ENCODE measurements at places on chromosomes 12 and 14.

- DNase-seq = no peak
These were observed 47.7 kb upstream of the ATP2A2 start for GRCh38 chr12:110233212-110233903.

DNA sequence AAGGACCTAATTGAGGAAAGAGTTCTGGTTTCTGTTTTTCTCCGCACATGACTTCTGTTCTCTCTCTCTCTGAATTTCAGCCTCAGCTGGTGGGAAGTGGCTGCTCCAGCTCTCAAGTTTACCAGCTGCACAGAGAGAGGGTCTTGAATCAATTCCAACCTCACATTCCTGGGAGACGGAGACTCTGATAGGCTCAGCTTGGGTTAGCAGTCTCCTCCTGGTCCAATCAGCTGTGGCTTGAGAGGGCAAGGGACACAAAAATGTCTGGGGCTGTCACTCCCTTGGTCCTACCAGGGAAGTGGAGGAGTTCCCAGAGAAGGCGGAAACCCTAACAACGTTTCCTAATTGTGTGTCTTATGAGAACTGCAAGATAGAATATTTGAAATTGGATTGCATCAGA lies 7.0 kb downstream of the CCDC63 start:
- DNase-seq = no peak

DNA sequence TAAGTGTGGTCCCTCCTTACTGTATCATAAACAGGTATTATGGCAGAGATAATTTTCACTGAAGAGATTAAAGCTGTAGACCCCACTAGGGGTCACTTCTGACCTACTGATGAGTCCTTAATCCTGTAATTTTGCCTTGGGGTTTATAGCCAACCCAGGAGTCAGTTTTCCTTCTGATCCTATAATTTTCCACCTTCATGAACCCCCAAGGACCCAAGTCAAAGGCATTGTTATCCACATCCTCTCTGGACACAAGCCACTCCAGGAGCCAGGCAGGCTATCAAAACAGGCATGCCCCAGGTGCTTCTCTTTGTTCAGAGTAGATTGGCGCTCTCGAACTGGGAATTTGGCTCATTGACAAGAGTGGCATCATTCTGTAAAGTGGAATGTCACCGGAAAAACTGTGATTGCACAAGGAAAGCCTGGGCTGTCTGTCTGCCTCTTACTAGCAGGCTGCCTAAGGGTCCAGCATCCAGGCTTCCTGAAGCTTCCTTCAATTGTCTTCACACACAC lies 1523.2 kb upstream of the FLRT2 start:
- DNase-seq = no peak

DNA sequence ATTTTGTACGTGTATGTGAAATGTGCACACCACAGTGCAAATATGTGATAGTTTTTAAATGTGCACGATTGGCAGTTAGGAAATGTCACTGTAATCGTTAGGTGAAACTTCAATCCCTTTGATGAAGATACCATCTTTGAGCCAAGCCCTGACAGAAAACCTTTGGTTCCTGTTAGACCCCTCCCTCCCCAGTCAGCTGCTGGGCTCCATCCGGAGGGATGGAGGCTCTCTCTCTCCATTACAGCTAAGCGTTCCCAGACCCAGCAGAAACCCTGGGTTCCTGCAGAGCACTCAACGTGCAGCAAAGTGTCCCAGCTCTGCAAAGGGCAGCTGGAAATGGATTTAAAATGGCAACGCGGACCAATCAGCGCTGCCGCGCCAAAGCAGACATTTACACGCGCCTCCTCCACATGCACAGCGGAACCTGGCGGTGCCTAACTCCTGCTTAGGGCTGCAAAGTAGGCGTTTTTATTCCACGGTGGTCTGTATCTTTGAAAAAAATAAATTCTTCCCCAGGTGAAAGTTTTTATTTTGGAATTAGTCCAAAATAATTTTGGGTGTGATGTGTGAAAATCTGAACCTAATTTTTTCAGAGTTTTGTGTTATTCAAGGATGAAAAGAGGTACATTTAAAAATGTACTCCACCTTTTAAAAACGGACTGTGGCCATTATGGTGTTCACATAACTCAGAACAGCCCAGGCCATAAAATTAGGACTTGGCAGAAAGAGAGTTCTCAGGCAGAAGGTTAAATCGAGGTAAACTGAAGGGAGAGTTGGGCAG lies 1.4 kb upstream of the HMGA2 start:
- no peak for DNase-seq

GRCh38 chr12:9388379-9388778 lies 180.2 kb upstream of the PZP start:
- no peak for DNase-seq

DNA sequence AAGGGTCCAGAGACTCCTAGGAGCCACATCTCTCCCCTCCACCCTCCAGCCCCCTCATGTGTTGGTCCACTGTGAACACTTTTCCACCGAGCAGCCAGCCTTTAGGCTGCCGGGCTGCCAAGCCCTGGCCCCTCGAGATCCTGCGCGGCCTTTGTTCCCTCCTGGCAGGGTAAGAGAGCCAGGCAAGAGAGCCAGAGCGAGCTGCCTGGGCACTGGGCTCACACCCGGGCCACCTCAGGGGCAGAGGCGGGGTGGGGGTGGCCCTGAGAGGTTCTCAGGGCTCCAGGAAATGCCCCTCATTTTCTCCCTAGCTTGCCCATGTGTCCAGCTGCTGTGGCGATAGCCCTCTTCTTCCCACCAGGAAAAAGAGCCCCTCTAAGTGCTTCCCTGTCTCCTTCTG lies 44.8 kb downstream of the LTBP2 start:
- no peak for DNase-seq

- no peak for DNase-seq
These were observed 624.4 kb downstream of the KCNH5 start for GRCh38 chr14:62420847-62421246.

GRCh38 chr12:41302979-41303403 lies 114.9 kb downstream of the PDZRN4 start:
- no peak for DNase-seq

GRCh38 chr12:43336962-43337555 lies 214.9 kb downstream of the ADAMTS20 start:
- DNase-seq = peak; percentile 30

DNA sequence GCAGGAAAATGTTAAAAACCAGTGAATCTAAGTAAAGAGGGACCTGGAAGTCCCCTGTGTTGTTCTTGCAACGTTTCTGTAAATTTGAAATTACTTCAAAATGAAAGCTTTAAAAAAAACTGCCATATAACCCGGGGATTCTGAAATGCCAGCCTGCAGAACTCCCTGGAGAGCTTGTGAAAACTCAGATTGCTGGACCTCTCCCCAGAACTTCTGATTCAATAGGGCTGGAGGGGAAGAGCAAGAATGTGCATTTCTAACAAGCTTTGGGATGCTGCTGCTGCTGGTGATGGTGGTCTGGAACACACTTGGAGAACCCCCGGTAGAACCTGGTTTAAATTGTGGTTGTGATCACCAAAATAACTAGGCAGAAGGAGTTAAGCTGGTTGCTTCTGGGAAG lies 300.0 kb upstream of the NOS1 start:
- DNase-seq = no peak

- DNase-seq = peak; percentile 68
These were observed 47.9 kb downstream of the GALC start for GRCh38 chr14:87944987-87945604.

DNA sequence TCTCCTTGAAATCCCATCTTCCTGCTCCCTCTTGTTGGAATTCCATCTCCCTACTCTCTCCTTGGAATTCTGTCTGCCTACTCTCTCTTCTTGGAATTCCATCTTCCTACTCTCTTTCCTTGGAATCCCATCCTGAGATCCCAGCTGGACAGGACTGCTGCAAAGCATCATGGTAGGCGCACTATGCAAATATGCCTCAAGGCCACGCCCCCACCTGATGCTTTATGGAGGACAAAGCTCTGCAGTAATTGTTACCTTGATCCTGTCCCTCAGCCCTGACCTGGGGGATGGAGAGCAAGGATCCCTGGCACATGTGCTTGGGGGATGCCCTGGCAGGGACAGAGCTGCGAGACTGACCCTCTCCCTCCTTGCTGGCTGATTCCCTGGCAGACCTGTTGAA lies 185.6 kb downstream of the TBX5 start:
- no peak for DNase-seq

- DNase-seq = no peak
These were observed 39.6 kb downstream of the WIF1 start for GRCh38 chr12:65081496-65081895.

GRCh38 chr14:39451811-39452210 lies 19.6 kb upstream of the FBXO33 start:
- no peak for DNase-seq

GRCh38 chr14:51507906-51508511 lies 143.7 kb upstream of the FRMD6 start:
- no peak for DNase-seq

- DNase-seq = no peak
These were observed 26.0 kb upstream of the ATP2A2 start for GRCh38 chr12:110254971-110255540.

- DNase-seq = no peak
These were observed 6.6 kb downstream of the COA8 start for GRCh38 chr14:103569408-103569807.

- no peak for DNase-seq
These were observed 61.0 kb downstream of the PPM1A start for GRCh38 chr14:60309867-60310552.

DNA sequence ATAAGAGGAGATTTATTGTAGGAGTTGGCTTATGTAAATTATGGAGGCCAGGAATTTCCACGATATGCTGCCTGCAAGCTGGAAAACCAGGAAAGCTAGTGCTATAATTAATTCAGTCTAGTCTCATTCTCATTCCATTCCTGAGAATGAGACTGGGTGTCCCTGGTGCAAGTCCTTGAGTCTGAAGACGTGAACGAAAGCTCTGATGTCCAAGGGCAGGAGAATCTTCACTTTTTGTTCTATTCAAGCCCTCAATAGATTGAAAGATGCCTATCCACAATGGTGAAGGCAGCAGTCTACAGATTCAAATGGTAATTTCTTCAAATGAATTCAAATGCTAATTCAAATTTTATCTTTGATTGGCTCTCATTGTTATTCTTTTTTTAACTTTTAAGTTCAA lies 851.1 kb upstream of the MGAT4C start:
- no peak for DNase-seq

DNA sequence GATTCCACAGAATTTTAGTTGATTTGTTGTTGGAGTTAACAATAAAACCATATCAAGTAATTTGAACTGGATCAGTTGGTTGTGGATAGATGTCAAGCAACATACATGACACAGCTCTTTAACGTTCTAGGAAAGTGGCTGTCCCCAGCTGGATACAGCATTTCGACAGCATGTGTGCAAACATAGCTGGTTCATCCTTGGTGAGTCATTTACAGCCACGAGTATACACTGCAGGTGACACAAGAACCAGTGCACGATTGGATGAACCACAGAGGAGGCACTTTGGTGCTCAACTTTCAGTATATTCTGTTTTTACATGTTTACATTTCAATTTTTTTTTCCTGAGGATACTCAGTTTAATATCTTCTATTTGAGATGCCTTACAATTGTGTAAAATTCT lies 242.4 kb downstream of the TMEM117 start:
- DNase-seq = no peak

GRCh38 chr14:87018294-87018693 lies 974.7 kb downstream of the GALC start:
- DNase-seq = no peak

- no peak for DNase-seq
These were observed 139.2 kb downstream of the EGLN3 start for GRCh38 chr14:33811721-33812120.

- no peak for DNase-seq
These were observed 56.1 kb upstream of the NCOR2 start for GRCh38 chr12:124623344-124624035.

GRCh38 chr12:105384916-105385535 lies 54.5 kb downstream of the C12orf75 start:
- no peak for DNase-seq

DNA sequence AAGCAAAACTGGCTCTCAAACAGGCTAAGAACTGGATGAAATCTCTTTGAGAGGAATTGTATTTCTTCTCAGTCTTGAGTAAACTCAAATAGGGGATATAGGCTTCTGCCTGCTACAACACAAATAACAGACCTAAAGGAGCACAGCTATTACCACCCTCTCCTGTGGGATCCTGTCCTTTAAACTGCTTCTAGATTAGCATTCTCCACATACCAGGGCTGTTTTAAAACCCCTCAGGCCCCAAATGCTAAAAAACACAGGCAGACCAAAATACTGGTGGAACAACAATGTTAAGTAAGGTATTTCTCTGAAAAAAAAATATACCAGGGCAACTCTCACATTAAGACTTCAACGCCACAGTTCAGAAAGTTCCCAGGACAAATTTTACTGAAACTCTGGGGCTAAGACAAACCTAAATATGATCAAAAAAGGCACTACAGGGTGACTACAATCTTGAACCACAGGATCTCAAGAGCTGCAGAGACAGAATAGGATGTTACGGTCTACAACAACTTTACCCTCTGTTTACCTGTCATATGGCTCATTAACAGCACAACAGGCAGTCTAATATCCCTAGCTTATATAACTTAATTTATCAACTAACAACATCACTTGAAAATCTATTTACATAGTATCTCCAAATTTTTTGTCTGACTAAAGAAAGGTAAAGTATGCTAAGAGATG lies 7.2 kb downstream of the CPNE8 start:
- DNase-seq = no peak

DNA sequence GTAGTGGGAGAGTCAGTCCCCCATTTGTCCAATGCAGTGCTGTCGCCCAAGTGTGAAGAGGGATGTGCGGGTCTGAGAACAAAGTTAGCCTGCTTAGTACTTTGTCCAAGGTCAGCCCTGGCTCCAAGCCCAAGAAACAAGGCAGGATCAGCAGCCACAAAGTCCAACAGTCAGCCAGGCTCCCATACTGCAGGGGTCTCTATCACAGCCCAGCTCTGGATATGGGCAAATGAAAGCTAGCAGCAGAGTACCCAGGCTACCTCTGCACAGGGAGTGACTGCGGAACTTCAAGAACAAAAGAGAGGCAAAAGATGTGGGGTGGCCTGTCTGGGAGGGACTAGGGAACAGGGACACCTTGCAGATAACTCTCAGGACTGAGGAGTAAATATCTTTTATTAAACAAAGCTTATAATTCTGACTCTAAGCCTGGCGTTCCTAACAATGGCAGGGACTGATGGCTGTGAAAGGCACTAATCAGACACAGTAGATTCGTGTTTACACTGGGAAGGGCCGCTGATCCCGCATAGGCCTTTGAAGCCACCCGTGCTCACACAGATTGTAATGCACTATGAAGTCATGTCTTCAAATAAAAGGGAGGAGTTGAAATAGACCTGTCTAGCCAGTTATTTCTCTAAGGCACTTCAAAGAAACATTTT lies 91.0 kb upstream of the EEA1 start:
- DNase-seq = no peak

DNA sequence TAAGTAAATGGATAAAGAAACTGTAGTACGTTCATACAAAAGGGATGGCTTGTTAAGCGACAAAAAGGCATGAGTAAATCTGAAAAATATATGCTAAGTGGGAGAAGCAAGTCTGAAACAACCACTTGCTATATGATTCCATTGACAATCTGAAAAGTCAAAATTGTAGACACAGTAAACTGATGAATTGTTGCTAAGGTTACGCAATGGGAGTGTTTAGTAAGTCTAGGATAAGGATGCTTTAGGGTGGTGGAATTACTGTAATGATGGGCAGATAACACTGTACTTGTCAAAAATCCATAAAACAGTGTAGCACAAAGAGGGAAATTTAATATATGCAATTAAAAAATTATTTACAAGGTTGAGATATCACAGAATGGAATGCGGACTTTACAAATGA lies 984.9 kb downstream of the FSCB start:
- no peak for DNase-seq
